ENCODE measurements at places on chromosomes 3 and 15.

DNA sequence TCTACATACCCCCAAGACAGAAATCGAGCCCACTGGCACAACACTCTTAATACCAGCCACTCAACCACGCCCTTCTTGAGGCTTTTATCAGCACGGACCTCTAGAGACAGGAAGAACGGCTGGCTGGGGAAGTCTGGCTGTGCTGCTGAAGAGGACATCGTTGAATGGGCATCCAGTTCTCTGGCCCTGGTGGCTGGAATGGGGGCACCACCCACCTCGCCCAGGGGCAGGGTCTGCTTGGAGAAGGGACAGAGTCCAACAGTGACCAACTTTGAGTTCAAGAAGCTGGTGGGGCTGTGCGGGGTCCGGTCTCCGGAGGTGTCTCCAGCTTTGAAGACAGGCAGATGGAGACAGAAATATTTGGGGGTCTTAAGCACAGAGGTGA is 77.5 kb downstream of the ATP10A start:
- no peak for DNase-seq
- H3K27me3 ChIP-seq: no peaks in the 10 kb centered on the region
- H3K4me1 ChIP-seq: no peaks in the 10 kb centered on the region
- H3K4me3 ChIP-seq: no peak overlapping the region
- H3K27ac ChIP-seq: no peak overlapping the region

DNA sequence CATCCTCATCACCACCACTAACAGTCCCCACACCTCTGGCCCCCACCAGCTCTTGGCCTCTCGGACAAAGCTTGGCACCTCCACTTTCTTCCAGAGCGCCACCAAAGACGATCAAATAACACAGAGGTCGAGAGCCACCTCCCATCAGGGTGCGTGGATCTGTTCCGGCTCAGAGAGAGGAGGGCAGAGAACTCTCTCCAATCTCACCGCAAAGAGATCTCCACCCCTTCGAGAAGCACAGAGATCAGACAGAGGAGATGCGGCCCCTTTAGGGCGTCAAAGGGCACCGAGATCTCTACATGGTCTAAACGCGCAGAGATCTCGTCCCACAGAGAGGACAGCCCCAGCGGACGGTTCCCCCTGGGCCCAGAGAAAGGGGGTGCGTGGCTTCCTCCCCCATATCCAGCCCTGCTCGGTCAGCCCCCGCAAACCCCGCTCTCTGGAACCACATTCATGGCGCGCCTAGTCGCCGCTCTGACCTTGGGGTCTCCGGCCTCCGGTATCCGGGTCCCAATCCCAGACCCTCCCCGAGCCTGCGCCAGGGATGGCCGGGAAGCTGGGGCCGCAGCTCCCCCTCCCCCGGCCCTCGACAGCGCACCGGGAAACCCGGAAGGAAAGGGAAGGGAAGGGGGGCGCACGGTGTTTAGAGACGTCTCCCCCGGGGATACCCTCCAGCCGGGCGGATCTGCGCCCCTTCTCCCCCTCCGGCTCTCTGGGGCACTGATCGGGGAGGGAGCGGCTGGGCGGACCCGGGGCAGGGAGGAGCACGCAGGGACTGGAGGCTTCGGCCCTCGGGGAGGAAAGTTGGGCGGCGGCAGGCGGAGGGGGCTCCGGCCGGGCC is 608 bp downstream of the SCN5A start:
- no peaks in the 10 kb centered on the region for H3K4me1 ChIP-seq
- H3K36me3 ChIP-seq: no peaks in the 10 kb centered on the region
- no peak for DNase-seq
- H3K27ac ChIP-seq: no peak overlapping the region

GRCh38 chr3:50610992-50611463 is 546 bp downstream of the CISH start:
- peaks cover 36% of the 10 kb centered on the region for H3K4me1 ChIP-seq
- no peaks in the 10 kb centered on the region for H3K27me3 ChIP-seq
- H3K4me3 ChIP-seq: peak overlapping the region; percentile 87
- H3K27ac ChIP-seq: peak overlapping the region; percentile 97
- peaks cover 4% of the 10 kb centered on the region for H3K36me3 ChIP-seq

DNA sequence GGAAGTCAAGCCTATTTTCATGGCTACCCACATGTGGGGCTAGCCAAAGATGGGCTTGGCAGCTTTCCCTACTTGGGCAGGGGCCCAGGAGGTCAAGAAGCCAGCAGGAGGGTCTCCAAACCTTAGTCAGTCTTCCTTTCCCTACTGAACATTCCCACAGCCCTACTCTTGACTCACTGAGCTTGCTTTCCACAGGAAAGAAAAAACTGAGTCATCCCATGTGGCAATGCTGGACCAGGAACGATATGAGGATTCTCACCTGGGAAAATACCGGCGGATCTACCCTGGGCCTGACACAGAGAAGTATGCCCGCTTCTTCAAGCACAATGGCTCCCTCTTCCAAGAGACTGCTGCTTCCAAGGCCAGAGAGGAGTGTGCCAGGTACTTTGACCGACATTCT is 3.7 kb upstream of the NGRN start:
- no peaks in the 10 kb centered on the region for H3K36me3 ChIP-seq
- peaks cover 12% of the 10 kb centered on the region for H3K4me1 ChIP-seq
- H3K27me3 ChIP-seq: no peaks in the 10 kb centered on the region

GRCh38 chr3:21484057-21484827 is 266.8 kb downstream of the ZNF385D start:
- no peaks in the 10 kb centered on the region for H3K36me3 ChIP-seq
- no peak overlapping the region for H3K4me3 ChIP-seq
- H3K27ac ChIP-seq: no peak overlapping the region
- peak; percentile 52 for DNase-seq

DNA sequence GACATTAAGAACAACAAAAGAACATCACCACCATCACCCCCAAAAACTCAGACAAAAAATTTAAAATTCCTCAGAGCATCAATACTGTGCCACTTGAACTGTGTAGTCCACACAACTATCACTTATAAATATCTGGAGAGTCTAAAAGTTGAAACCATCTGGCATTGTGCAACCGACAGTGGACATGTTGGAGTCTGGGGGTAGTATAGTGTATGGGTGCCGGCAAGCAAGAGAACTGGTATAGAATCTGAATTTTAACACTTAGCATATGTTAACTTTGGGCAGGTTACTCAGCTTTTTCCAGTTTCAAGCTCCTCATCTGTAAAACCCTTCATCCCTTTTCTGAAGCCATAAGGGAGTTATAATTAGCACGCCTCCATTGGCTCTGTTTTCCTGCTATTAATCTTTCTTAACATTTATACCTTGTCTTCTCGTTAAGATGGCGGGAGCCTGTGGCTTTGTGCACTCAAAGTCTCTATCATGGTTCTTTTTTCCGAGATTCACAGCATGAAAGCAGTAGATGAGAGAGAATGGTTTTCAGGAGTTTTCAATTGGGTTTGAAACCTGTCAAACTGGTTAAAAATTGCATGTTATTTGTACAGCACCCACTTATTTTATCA is 255.7 kb upstream of the TBL1XR1 start:
- H3K27me3 ChIP-seq: no peaks in the 10 kb centered on the region
- H3K4me3 ChIP-seq: no peak overlapping the region
- no peak overlapping the region for H3K27ac ChIP-seq
- no peak for DNase-seq
- peaks cover 13% of the 10 kb centered on the region for H3K4me1 ChIP-seq

- peaks cover 16% of the 10 kb centered on the region for H3K36me3 ChIP-seq
- DNase-seq: no peak
- H3K27ac ChIP-seq: no peak overlapping the region
- H3K4me1 ChIP-seq: no peaks in the 10 kb centered on the region
- no peak overlapping the region for H3K4me3 ChIP-seq
Observed at GRCh38 chr3:33401781-33402180, 38.4 kb downstream of the UBP1 start.

GRCh38 chr3:132545471-132545870 is 51.6 kb upstream of the ACKR4 start:
- H3K4me3 ChIP-seq: no peak overlapping the region
- H3K27ac ChIP-seq: no peak overlapping the region
- no peaks in the 10 kb centered on the region for H3K4me1 ChIP-seq
- DNase-seq: no peak
- H3K27me3 ChIP-seq: no peaks in the 10 kb centered on the region
- no peaks in the 10 kb centered on the region for H3K36me3 ChIP-seq

DNA sequence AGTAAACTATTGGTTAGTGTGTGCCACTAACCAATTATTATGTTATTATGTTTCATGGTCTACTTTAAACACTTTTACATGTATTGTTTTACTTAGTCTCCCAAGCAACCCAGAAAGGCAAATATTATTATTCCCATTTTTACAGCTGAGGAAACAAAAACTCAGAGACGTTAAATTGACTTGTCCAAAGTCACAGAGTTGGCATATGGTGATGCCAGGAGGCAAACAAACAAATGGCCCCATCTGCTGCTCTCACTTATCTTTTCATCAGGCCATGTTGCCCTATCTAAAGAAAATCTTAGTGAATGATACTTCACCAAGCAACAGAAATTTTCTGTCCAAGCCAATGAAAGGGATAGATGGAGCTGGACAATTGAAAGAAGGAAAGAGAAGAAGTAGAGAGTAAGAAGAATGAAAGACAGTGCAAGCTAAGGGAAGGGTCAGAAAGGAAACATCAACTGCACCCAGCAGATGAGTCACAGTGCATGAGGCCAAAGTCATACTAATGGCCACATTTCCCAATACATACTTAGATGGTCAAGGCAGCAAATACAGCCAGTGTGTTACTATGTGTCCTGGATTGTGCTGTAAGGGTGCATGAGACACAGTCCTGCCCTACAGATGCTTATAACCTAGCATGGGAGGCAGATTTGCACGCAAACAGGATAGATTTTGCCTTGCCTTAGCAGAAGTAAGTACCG is 266.9 kb downstream of the KCNMB2 start:
- H3K4me3 ChIP-seq: no peak overlapping the region
- DNase-seq: no peak
- no peaks in the 10 kb centered on the region for H3K4me1 ChIP-seq
- H3K27me3 ChIP-seq: no peaks in the 10 kb centered on the region
- no peak overlapping the region for H3K27ac ChIP-seq

- no peak for DNase-seq
- H3K27me3 ChIP-seq: no peaks in the 10 kb centered on the region
- H3K4me3 ChIP-seq: no peak overlapping the region
- H3K4me1 ChIP-seq: no peaks in the 10 kb centered on the region
- H3K36me3 ChIP-seq: no peaks in the 10 kb centered on the region
Observed at GRCh38 chr15:62867844-62868243, 174.7 kb upstream of the TPM1 start.

- H3K4me1 ChIP-seq: no peaks in the 10 kb centered on the region
- H3K27ac ChIP-seq: no peak overlapping the region
Observed at GRCh38 chr3:70011582-70011981, 12.0 kb downstream of the SAMMSON start.

- no peak overlapping the region for H3K27ac ChIP-seq
- DNase-seq: peak; percentile 40
- H3K36me3 ChIP-seq: no peaks in the 10 kb centered on the region
- H3K4me1 ChIP-seq: no peaks in the 10 kb centered on the region
- H3K27me3 ChIP-seq: no peaks in the 10 kb centered on the region
Observed at GRCh38 chr15:31308185-31308639, 18.4 kb upstream of the KLF13 start.

DNA sequence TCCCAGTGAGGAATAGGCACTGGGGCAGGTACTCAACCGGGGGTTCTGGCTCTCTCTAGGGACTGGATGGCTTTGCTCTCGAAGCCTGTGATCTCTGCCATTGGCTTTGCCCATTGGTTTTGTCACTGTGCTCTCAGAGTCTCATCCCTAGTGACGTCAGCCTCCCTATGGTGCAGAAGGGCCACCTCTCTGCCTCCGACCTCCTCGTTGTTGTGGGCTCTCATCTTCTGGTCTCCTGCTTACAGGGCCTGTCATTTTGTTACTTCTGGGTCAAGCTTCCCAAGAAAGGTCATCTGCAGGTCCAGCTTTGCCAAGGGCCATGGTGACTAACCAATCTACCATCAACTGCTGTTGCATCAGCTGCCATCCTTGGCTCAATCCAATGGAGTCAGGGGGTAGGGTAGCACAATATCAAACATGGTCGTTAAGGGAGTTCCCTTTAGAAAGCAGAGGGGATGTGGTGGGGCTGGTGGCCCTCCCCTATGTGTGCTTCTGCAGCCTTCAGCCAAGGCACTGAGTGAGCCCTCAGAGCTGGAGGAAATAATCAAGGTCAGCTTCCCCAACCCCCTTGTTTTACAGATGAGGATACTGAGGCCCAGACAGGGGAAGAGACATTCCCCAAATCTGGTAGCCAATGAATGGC is 13.4 kb upstream of the RAD18 start:
- H3K36me3 ChIP-seq: no peaks in the 10 kb centered on the region

- H3K27me3 ChIP-seq: no peaks in the 10 kb centered on the region
- no peak overlapping the region for H3K4me3 ChIP-seq
- H3K27ac ChIP-seq: no peak overlapping the region
- DNase-seq: no peak
Observed at GRCh38 chr15:68373028-68373427, 58.9 kb downstream of the ITGA11 start.

GRCh38 chr3:194396859-194397756 is 2.0 kb downstream of the GP5 start:
- H3K4me3 ChIP-seq: peak overlapping the region; percentile 38
- H3K4me1 ChIP-seq: no peaks in the 10 kb centered on the region
- no peak for DNase-seq

- no peaks in the 10 kb centered on the region for H3K27me3 ChIP-seq
- H3K27ac ChIP-seq: no peak overlapping the region
- no peaks in the 10 kb centered on the region for H3K36me3 ChIP-seq
Observed at GRCh38 chr3:35908366-35909232, 269.3 kb downstream of the ARPP21 start.

DNA sequence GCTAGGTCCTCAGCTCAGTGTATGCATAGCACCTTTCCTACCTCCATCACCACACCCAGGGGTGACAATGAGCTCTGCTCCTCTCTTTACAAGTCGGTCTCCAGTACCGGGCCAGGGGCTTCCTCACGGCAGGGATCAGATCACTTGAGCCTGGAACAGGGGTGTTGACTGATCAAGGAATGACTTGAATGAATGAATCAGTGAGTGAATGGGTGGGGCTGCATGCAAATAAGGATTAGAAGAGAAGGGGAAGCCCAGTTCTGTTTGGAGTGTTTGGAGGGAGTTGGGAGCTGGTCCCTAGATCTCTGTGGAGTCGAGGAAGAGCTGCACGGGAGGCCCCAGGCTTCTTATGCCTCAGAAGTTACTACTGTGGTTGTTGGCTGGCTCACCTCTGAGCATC is 87.0 kb downstream of the TMEM266 start:
- H3K27me3 ChIP-seq: no peaks in the 10 kb centered on the region
- no peaks in the 10 kb centered on the region for H3K36me3 ChIP-seq
- H3K27ac ChIP-seq: no peak overlapping the region

- H3K4me1 ChIP-seq: no peaks in the 10 kb centered on the region
- peaks cover 4% of the 10 kb centered on the region for H3K36me3 ChIP-seq
- no peak for DNase-seq
- no peak overlapping the region for H3K4me3 ChIP-seq
- H3K27ac ChIP-seq: no peak overlapping the region
- no peaks in the 10 kb centered on the region for H3K27me3 ChIP-seq
Observed at GRCh38 chr3:17151598-17152373, 267.0 kb downstream of the PLCL2 start.

GRCh38 chr3:160545504-160545871 is 19.9 kb downstream of the KPNA4 start:
- H3K36me3 ChIP-seq: no peaks in the 10 kb centered on the region
- no peak overlapping the region for H3K27ac ChIP-seq
- DNase-seq: no peak
- H3K27me3 ChIP-seq: no peaks in the 10 kb centered on the region

Measured in right lobe of liver (tissue), 6 donors.